Airway epithelial cell (primary cell): ENCODE measurements at places on chromosomes 12 and 14. TPM values are rescaled to one million over a fixed set of nuclear protein-coding genes. Genes with fewer than 3 reads are reported as not detected.

Gene CNTN1
- 33.2 and 56.1 TPM in 2 replicates for total RNA-seq

Gene LBHD2
- not detected in 2 replicates for total RNA-seq

Gene NFE2
- not detected in 2 replicates for total RNA-seq

Gene ABCC9
- total RNA-seq: 0.05 and 0.35 TPM in 2 replicates

Gene NRXN3
- 0.63 and 0.98 TPM in 2 replicates for total RNA-seq

Gene AQP6
- total RNA-seq: 0.14 TPM in 1 of 2 replicates, not detected in the other

Gene GALNT8
- total RNA-seq: not detected in 2 replicates

Gene RAB2B
- total RNA-seq: 8.7 and 9.8 TPM in 2 replicates

Gene SIX4
- 6.2 and 14.9 TPM in 2 replicates for total RNA-seq

Gene SLC38A2
- 356 and 376 TPM in 2 replicates for total RNA-seq

Gene VPS29
- total RNA-seq: 92.9 and 96.6 TPM in 2 replicates

Gene CYP27B1
- total RNA-seq: 10.4 and 15.0 TPM in 2 replicates

Gene DHRS2
- total RNA-seq: 0.19 and 0.21 TPM in 2 replicates

Gene AMHR2
- total RNA-seq: not detected in 2 replicates

Gene RPS6KA5
- 3.5 and 4.6 TPM in 2 replicates for total RNA-seq

Gene GPHN
- total RNA-seq: 15.5 and 19.8 TPM in 2 replicates

Gene AVPR1A
- total RNA-seq: not detected in 2 replicates
